ENCODE measurements at places on chromosomes 1 and 21. TPM values are rescaled to one million over a fixed set of nuclear protein-coding genes. Genes with fewer than 3 reads are reported as not detected.

COL8A2 gene
- total RNA-seq = 0.55 TPM

DYNLT4 gene
- 0.47 TPM for total RNA-seq

WDR3 gene
- total RNA-seq = 14.5 TPM

CCDC185 gene
- total RNA-seq = not detected

VPS13D gene
- total RNA-seq = 99.9 TPM

PPM1J gene
- total RNA-seq = 1.2 TPM

GRCh38 chr21:32499249-32500055, 85.9 kb downstream of the TCP10L start:
- DNase-seq = no peak

GRCh38 chr1:215458104-215458503, 109.0 kb upstream of the KCTD3 start:
- DNase-seq = no peak

GRCh38 chr1:243842978-243843511, 7.0 kb downstream of the AKT3 start:
- DNase-seq = no peak

PDE4DIP gene
- total RNA-seq = 50.6 TPM

KCNJ15 gene
- total RNA-seq = 0.21 TPM

DNA sequence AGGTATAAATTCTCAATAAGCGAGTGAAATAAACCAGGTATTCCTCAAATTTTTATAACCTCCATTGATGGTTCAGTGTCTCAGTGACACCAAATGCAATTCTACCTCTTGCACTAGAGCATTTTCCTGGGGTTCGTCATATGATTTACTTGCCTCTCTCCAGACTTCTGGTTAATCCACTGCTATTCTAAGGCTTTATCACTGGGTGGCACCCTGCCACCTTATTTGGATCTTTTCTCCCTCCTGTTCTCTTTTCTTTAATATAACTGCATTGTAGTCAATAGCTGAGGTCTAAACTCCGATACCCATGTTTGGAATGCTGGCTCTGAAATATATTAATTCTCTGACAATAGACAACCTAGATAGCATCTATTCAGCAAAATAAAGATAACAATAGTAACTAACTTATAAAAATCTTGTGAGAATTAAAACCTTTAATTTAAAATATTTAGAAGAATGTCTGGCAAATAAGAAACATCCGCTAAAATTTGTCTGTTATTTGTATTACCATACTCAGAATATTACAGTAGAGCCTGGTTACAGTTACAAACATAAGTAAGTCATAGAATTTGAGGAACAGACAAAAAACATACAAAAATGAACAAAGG, 436.4 kb downstream of the PLA2G4A start:
- no peak for DNase-seq

DNA sequence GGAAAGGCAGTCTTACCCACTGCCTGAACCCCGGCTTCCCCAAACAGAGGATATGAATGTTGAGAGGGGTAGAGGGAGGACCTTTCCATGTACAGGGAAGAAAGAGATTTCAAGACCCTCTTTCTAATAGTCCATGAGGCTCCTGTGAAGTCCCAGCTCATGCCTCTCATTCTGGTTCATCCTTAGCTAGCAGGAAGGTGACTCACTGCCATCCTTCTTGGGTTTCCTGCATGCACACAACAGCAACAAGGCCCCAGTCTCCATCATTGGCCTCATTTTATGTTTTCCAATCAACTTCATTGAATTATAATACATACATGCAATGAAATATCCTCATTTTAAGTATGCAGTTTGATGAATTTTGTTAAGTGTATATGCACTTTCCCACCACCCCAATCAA, 46.2 kb downstream of the SYT2 start:
- no peak for DNase-seq

DNA sequence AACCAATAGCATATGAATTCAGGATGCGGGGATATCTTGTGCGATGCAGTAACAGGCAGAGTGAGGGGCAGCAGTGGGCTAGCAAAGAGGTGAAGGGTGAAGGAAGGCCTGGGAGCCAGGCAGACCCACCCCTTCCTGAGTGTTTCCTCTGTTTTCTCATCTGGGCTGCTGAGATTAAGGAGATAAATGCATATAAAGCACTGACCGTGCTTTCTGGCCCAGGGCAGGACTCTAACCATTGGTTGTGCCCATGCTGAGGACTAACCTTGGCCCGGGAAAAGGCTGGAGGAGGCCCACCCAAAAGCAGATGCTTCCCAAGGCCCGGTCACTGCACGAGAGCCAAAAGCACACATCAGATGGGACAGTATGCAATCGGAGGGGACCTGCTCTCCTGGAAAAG, 87.6 kb downstream of the PSMG1 start:
- no peak for DNase-seq

CHRM3 gene
- total RNA-seq = 13.2 TPM

KRTAP12-2 gene
- total RNA-seq = not detected

- DNase-seq = no peak
Measured at GRCh38 chr21:31326522-31327242, 17.4 kb downstream of the TIAM1 start.

MYOM3 gene
- 4.2 TPM for total RNA-seq

DNA sequence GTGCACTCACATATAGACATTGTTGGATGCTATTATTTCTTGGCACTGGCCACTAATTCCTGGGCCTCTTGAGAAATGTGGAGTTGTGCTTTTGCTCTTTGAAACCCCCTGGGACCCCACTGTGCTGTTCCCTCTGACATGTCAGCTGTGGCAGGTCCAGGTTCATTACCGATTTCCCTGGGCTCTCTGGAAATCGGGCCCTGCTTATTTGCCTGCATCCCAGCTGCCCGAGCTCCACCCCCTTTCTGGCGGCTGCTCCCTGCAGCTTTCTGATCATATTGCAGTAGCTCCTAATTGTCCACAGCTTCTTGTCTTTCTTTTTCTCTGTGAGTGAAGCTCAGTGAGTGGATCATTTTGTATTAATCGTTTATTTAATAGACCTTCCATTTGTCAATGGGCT, 183.7 kb upstream of the FAM78B start:
- DNase-seq = no peak

DNA sequence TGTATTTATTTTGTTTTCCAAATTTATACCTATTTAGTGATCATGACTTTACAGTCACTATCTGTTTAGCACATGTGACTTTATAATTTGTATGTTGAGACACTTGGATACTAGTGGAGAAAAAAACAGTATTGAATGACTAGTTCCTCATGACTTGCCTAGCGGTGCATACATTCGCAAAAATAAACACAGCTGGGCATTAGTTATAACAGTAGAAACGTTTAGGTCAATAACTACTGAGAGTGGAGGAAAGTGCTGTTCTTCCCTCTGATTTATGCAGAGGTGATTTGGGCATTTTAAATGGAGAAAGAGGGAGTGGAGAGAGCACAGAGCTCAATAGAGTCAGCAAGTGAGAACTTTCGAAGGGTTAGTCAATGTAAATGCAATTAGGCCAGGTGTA, 1679.0 kb upstream of the B3GALT2 start:
- DNase-seq = no peak

- peak; percentile 32 for DNase-seq
Measured at GRCh38 chr1:177948336-177948972, 21.4 kb downstream of the SEC16B start.

DRAM2 gene
- total RNA-seq = 62.1 TPM

- DNase-seq = no peak
Measured at GRCh38 chr1:242245255-242245654, 246.4 kb upstream of the MAP1LC3C start.

GRCh38 chr1:114272593-114272992, 118.9 kb upstream of the SYT6 start:
- no peak for DNase-seq

- no peak for DNase-seq
Measured at GRCh38 chr21:41916888-41917433, 36.9 kb downstream of the C2CD2 start.

- peak; percentile 10 for DNase-seq
Measured at GRCh38 chr1:30675289-30675688, 48.1 kb downstream of the MATN1 start.
